ENCODE measurements at places on chromosomes 7 and 10.

DNA sequence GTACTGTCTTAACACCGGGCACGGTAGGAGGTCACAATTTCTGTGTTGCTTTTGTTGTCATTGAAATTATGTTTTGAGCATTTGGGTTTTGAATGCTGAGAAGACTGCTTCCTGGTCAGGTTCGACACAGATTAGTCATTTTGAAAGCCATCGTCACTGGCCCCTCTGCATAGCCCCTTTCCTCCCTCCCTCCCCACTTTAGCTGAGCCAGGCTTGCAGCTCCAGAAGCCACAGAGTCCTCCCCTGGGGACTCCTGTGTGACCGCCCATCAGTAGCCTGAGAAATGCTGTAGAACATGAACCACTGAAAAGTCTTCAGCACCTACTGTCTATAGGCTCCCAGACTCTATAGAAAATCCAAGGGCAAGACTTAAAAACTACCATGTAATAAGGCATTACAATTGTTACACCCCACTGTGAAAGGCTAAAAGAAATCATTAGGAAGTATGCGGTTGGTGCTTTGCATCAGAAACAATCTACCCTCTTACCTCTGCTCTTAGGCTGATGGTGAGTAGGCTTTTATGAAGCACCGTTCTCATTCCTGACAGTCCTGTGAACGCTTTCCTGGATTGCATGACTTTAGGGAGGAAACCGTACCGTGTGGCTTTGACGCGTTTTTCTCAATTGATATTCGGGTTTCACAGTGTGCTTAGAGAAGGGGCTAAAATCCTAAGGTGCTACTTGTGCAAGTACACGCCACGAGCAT lies 24.8 kb downstream of the JCAD start:
- DNase-seq = no peak

DNA sequence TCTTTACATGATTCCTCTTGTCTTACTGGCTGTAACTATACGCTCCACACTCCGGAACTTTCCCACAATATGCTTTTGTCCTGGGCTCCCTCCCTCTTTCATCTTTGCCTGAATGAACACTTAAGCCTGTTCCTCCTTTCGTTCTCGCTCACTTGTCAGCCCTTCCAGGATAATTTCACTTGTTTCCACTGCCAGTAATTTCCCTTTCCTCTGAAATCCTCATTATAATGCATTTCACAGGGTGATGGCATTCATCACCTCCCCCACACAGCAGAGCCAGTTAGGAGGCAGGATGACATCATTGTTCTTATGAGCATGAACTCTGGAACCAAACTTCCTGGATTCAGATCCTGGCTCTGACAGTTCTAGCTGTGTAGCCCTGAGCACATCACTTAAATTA lies 372.6 kb downstream of the GPR158 start:
- no peak for DNase-seq

GRCh38 chr10:63586043-63586442 lies 64.8 kb downstream of the REEP3 start:
- DNase-seq = no peak

- DNase-seq = no peak
Measured at GRCh38 chr10:81889181-81889769, 14.3 kb downstream of the NRG3 start.

DNA sequence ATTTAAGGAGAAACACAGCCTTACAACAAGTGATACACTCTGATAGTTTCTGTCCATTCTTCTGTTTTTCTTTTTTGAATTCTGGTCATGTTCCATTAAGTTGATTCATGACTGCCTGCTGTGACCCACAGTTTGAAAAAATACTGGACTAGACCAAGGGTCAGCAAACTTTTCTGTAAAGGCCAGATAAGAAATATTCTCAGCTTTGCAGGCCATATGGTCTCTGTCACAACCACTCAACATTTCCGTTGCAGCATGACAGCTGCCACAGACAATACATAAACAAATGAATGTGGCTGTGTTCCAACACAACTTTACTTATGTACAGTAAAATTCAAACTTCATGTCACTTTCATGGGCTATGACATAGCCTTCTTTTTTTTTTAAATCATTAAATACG lies 156.7 kb downstream of the PLXNA4 start:
- no peak for DNase-seq

DNA sequence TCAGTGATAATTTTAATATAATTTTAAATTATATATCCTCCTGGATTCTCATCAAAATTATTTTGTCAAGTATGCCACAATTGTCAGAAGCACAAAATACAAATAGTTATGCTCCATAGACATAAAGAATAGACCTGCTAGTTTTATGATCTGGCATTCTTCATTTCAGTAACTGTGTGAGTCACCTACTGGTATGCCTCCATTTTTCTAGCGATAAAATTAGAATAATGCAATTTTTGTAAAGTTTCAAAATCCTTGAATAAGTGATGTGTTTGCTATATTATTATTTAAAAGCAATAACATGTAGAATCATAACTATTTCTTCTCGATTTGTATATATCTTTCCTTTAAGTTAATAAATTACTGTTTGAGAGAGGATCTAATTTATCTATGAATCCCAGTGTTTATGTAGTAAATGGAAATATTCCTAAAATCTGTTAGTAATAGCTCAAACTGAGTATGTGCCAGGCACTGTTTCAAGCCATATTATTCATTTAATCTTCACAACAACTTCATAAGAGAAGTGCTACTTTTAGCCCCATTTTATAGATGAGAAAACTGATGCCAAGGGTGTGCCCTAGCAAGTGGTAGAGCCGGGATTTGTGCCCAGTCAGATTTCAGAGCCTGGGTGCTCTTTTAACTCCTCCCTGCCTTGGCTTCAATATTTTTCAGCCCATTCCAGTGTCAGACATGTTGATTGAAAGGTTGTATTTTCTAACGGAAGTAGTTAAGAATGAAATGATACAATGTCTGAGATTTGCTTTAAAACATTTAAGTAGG lies 38.4 kb downstream of the NET1 start:
- no peak for DNase-seq

GRCh38 chr10:55476129-55476528 lies 675.1 kb upstream of the PCDH15 start:
- DNase-seq = no peak

DNA sequence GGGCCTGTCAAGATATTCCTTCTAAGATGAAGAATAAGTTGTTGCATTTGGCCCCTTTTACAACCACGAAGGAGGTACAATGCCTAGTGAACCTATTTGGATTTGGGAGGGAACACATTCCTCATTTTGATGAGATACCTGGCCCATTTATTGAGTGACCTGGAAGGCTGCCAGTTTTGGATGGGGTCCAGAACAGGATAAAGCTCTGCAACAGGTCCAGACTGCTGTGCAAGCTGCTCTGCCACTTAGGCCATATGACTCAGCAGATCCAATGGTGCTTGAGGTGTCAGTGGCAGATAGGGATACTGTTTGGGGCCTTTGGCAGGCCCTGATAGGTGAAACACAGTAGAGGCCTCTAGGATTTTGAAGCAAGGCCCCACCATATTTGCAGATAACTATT lies 704.6 kb downstream of the CCSER2 start:
- no peak for DNase-seq

GRCh38 chr10:43273543-43273942 lies 6.7 kb upstream of the RASGEF1A start:
- no peak for DNase-seq

- no peak for DNase-seq
Measured at GRCh38 chr7:84196084-84196503, 1.5 kb upstream of the SEMA3A start.

DNA sequence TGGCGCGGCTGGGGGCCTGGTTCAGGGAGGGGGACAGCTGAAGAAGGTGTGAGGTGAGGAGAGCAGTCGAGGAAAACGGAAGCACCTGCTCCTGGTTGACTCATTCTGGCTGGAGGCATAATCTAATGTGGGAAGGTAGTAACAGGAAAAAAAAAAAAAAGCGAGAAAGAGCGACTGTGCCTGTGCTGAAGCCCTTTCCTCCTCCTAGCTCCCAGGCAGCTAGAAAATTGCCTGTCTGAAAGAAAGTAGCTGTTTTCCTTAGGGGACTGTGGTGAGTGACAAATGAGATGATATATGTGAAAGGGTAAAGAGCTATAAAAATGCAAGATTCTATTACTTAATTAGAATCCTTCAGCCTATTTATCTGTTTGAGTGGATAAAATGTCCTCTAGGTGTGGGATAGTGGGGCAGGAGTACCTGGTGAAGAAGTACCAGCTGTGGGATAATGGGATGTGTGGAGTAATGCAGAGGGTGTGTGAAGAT lies 4.9 kb upstream of the MEST start:
- DNase-seq = no peak

DNA sequence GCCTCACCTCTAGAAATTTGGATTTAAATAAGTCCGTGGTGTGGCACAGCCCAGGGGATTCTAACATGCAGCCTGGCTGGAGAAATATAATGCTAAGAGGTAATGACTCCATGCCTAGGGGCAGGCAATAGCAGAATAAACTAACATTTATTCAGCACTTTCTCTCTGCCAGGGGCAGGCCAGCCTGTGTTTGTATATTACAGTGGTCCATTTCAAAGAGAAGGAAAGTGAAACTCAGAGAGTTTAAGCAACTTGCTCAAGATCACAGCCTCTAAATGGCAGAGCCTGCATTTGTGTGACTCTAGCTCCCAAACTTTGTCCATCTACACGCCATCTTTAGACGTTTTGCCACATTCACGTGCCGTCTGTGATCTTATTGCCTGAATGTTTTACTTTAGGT lies 6.7 kb upstream of the LRRC18 start:
- no peak for DNase-seq

DNA sequence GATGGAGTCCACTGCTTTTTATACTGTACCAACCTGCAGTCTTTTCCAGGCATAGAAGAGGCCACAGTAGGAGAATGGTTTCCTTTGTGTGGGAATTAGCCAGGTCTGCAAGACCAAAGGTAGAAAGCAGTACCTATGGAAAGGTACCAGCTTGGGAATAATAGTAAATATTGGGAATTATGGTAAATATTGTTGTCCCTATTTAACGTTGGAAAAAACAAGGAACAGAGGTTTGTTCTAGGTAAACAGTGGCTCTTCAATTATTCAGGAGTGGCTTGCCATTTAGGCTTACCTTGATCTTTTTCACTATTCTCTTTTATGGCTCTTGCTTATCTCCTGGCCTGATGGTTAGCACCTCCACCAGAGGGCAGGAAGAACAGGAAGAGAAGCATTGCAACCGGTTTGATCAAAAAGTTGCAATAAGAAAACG lies 43.9 kb upstream of the GSAP start:
- DNase-seq = no peak

GRCh38 chr10:114767101-114767985 lies 54.2 kb upstream of the FHIP2A start:
- DNase-seq = no peak

DNA sequence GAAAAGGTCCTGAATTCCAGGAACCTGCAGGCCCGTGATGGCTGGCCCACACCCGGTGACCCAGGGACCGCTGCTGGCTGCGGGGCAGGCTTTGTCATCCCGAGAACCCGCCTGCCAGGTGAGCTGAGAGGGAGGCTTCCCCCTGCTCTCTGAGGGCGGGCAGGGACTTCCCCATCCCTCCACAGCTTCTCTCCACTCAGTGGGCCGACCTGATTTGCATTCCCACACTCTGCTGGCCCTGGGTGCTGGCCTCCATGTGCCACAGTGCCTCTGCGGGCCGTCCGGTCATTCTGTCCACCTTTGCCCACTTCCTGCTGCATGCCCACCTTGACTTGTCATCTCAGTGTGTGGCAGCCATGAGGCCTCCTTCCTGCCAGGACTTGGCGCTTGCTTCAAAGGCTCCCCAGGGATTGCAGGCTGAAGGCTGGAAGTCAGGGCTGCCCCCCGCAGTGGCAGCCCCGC lies 35.3 kb downstream of the PALD1 start:
- DNase-seq = no peak

GRCh38 chr10:102676534-102677315 lies 32.4 kb downstream of the TRIM8 start:
- no peak for DNase-seq

- no peak for DNase-seq
Measured at GRCh38 chr10:30999070-30999712, 32.5 kb downstream of the ZNF438 start.

GRCh38 chr10:11023009-11023953 lies 5.6 kb downstream of the CELF2 start:
- no peak for DNase-seq

- no peak for DNase-seq
Measured at GRCh38 chr10:72245949-72246525, 27.7 kb upstream of the DDIT4 start.

DNA sequence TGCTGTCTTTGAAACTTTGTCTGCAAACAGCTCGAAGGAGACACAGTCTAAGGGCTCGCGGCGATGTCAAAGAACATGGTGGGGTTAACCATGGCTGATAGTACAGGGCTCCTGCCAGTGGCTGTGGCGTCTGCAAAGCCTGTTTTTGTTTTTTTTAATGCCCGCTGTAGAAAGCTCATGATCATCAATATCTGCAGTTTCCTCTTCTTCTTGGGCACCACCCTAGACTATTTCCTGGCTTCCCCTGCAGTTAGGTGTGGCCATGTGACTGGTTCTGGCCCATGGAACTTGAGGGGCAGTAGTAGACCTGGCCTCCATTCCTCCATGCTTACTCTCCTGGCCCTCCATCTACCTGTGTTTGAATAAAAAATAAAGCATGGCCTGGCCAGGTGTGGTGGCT lies 21.8 kb upstream of the SAMD8 start:
- DNase-seq = no peak

DNA sequence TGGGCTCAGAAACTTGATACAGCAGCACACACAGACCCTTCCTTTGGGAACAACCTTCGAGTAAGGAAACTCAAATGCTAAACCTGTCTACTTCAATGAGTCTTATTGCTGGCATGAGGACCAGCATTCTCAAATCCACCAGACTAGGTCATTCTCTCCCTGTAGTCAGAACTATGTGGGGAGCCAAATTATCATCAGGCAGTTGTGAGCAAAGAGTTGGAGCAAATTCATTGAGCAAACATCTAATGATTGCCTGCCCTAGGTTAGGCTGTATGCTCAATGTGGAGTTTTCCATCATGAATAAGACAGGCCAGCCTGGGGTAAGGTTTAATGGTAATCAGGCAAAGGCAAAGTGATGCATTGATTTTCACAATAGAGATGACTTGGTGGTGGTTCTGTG lies 3.6 kb downstream of the EPDR1 start:
- no peak for DNase-seq

- DNase-seq = no peak
Measured at GRCh38 chr7:77352665-77353406, 63.3 kb downstream of the GSAP start.

- no peak for DNase-seq
Measured at GRCh38 chr10:55820071-55820470, 541.0 kb downstream of the ZWINT start.

DNA sequence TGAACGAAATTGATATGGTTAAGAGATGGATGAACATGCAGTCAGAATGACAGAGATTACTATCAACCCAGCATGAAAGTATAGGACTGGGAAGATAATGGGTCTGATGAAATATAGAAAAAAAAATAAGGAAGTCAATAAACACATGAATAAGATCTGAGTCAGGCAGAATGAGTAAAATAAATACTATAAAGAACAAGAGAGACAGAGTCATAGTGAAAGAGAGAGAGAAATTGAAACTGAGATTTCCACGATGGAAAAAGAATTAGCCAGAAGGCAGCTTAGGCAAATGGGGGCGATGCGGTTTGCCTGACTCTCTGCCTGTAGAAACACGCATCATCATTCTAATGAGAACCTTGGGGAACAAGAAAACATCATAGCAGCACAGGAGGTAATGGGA lies 26.6 kb downstream of the SEMA3D start:
- no peak for DNase-seq

- no peak for DNase-seq
Measured at GRCh38 chr7:156021471-156021870, 209.2 kb upstream of the SHH start.
